ENCODE measurements at places on chromosomes 13 and 19.

GRCh38 chr13:75416327-75417011, 65.5 kb downstream of the TBC1D4 start:
- DNase-seq, result no peak

GRCh38 chr19:46014941-46015686, 7.7 kb downstream of the PGLYRP1 start:
- DNase-seq, result no peak

DNA sequence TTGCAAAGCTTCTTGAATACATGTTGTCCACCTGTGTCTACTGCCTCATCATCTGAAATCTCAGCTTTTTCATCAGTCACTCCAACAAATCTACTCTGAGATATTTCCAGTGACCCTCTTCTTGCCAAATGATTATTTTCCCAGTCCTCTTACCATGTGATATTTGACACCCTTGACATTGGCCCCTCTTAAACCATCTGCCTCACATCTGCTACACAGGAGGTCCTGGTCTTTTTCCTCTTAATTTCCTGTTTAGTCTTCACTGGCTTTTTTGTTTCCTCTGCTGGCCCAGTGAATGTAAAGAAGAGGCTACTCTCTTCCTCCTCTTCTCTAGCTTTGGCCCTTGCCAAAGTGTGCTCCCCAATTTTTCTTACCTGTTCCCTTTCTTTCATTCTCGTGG, 218.7 kb downstream of the DNAJC15 start:
- DNase-seq, result no peak

GRCh38 chr19:30762651-30763050, 390.5 kb downstream of the ZNF536 start:
- no peak for DNase-seq

- DNase-seq, result no peak
Measured at GRCh38 chr13:99265162-99265800, 7.1 kb upstream of the GPR18 start.

DNA sequence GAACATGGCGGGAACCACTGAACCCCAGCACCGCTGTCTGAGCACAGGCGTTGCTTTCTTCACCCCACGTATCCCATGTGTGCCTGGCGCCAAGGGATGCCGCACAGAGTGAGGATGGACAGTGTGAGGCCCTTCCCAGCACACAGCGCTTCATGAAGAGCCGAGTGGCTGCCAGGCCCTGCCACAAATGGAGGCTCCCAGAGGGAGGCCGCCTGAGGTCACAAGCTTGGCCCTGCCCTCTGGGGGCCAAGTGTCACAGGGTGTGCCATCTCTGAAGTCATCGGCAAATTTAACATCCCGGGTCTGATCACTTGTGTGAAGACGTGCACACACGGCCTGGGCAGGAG, 24.4 kb downstream of the MPND start:
- peak; percentile 78 for DNase-seq

GRCh38 chr19:10701955-10702525, 801 bp downstream of the QTRT1 start:
- DNase-seq, result peak; percentile 24

- DNase-seq, result no peak
Measured at GRCh38 chr19:40155749-40156265, 35.4 kb upstream of the MAP3K10 start.

DNA sequence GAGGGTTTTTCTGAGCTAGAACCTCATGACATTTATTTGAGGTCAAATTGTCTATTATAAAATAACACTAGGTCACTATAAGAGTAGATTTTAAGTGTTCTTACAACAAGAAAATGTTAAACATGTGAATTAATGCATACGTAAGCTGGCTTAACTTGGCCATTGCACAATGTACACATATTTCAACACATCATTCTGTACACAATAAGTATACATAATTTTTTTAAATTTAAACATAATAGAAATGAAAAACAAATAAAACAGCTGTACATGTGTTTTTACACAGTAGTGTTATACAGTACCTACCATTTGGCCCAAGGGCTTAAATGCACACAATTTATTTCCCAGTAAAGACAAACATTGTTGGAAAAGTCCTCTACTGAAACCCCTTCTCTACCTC, 269.9 kb downstream of the DACH1 start:
- DNase-seq, result no peak

DNA sequence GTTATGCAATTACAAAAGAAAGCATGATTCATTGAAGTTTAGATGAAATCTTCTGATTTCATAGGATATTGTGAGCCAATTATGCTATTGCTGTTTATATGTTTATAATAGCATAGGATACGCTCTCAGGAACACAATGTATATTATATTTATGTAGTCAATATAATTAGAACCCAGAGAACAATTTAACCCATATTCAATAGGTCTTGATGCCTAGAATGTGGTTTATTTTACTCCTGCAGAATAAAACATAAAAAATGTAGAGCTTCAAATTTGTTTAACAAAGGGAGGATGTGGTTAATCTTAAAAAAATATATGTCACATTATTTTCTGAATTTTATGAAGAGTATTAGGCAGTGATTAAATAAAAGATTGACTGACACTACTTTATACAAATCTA, 380.8 kb upstream of the SPRY2 start:
- no peak for DNase-seq

- no peak for DNase-seq
Measured at GRCh38 chr19:32061315-32061714, 284.1 kb upstream of the ZNF507 start.

GRCh38 chr13:93674337-93674755, 447.7 kb downstream of the GPC6 start:
- DNase-seq, result no peak

DNA sequence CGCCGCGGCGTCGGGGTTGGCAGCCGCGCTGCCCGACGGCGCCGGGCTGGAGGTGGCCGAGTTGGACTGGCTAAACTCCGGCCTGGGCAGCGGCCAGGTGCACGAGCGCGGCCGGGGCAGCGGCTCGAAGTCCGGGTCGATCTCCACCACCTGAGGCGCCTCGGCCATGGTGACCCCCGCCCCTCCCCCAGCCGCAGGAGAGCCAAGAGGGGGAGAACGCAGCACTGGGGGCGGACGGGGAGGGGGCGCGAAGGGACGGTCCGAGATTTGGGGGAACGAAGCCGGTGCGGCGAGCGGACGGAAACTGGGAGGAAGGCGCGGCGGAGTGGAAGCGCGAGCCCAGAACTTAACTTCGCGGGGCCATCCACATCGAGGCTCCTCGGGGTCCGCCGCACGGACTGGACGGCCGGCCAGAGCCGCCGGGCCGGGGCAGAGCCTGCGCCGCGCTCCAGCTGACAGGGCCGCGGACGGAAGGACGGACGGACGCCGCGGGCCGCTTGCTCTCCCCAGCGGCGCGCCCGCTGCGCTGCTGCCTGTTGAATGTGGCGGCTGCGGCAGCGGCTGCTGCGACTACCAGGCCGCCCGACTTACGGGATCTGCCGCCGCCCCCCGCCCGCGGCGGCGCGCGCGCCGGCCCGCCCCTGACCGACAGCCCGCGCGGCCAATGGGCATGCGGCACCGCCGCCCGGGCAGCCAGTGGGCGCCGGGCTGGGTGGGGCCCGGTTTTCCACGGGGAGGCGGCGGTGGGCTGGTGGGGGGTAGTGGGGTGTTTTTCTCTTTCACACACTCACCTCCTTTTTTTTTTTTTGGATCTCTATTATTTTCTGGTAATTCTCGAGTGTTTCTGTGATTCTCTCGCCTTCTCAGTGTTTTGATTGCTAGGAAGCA, at the start of gene FOXO1:
Gene FOXO1, minus strand, starts transcription at position 597 of the 888 bp plus-strand sequence. Its CDS starts 429 bp downstream, at position 168.
- DNase-seq, result peak; percentile 86

GRCh38 chr13:105446197-105446596, 1089.3 kb downstream of the EFNB2 start:
- DNase-seq, result no peak

- DNase-seq, result no peak
Measured at GRCh38 chr13:93915269-93915809, 564.1 kb downstream of the DCT start.

GRCh38 chr13:106550570-106551135, 15.2 kb upstream of the EFNB2 start:
- no peak for DNase-seq

DNA sequence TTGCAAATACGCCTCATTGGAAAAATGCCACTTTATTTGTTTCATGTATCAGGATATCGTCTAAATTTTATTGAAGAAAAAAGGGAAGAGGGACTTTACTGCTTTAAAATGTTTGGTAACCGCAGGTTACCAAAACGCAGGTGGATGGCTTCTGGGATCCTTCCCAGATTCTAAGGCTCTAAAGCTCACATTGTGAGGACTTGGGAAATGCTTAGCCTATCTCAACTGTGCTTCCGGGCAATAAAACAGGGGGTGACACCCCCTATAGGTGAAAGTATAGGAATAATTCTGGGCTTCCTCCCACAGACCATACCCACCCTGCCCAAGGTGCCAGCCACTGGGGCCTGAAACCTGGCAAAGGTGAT, 73.2 kb upstream of the IPO5 start:
- DNase-seq, result no peak

DNA sequence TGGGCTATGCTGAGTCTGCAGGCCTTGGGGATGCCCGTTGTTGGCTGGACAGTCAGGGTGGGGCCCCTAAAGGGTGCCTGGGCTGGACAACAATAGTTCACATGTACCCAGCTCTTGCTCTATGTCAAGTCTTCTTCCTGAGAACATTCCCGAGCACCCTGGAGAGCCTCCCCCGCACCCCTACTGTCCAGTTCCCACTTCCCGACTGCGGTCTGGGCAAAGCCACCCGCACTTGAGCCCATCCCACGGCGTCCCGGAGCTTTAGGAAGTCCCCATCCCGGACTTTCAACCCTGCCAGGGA, 1.1 kb upstream of the MPND start:
- no peak for DNase-seq

GRCh38 chr19:47315125-47315821, 5.6 kb downstream of the C5AR1 start:
- DNase-seq, result peak; percentile 28

DNA sequence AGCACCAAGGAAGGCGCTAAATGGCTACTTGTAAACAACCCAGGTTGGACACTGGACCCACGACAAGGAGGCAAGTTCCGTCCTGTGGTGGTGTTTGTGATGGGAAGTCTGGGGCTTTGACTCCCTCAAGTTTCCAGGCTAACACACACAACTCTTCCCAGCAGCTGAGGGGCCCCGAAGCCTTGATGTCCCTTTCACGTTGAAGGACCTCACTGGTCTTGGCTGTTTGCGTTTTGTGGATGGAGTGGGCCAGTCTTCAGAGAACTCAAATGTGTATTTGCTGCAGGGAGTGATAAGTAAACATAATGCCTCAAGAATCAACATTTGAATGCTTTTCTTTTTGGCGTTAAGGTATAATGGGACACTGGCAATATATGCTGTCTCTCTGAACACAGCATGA, 199.2 kb downstream of the TM9SF2 start:
- no peak for DNase-seq

GRCh38 chr19:3697094-3697493, 3.2 kb downstream of the PIP5K1C start:
- no peak for DNase-seq

DNA sequence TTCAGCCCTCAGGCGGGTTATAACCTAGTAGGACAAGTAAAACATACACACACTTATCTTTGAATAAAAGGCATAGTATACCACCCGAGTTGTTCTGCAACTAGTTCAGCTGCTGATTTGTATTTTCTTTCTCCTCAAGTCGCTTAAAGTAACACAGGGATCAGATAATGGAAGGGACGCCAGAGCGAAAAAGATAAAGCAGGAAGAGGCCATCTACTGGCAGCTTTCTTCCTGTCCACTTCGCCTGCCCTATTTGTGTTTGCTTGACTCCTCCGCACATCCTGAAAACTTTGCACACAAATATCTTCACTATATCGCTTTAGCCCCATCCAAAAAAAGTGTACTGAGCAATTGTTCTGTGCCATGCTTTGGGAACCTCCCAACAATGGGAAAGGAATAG, 238.0 kb upstream of the SOX21 start:
- DNase-seq, result no peak

DNA sequence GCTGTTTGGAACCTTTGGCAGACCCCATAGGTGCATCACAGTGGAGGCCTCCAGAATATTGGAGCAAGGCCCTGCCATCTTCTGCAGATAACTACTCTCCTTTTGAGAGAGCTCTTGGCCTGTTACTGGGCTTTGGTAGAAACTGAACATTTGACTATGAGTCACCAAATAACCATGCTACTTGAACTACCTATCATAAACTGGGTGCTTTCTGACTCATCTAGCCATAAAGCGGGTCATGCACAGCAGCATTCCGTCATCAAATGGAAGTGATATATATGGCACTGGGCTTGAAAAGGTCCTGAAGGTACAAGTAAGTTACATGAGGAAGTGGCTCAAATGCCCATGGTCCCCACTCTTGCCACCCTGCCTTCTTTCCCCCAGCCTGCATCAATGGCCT, 782.5 kb upstream of the SLITRK6 start:
- no peak for DNase-seq

DNA sequence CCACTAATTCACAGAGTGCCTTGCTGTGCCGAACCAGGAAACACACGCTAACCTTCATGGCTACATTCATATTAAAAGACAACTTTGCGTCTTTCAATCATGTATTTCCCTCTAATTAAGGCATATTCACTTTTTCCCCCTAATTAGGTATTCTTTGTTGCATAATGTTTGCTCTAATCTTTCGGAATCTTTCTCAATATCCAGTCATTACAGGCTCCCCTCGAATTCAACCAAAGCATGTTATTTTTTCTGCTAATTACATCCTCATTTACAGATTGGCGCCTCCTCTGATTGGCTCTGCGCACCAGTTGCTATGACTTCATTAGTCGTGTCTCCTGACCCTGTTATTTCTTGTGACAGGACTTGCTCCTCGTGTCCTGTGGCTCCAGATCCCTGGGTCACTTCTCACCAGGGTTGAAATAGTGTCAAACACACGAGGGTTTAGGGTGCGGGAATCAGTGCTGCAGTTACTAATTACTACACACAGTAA, 226.7 kb upstream of the TSHZ3 start:
- no peak for DNase-seq
